Adipose tissue (tissue), 3 donors: ENCODE measurements at places on chromosomes 6 and 20. TPM values are rescaled to one million over a fixed set of nuclear protein-coding genes. Genes with fewer than 3 reads are reported as not detected.

The DSE gene
- 20.6 TPM for polyA plus RNA-seq

The MEP1A gene
- 0.09 TPM for polyA plus RNA-seq

The KHDC1L gene
- not detected for polyA plus RNA-seq

The RAET1G gene
- polyA plus RNA-seq = 1.2 TPM

The ADGB gene
- polyA plus RNA-seq = not detected

The OOEP gene
- polyA plus RNA-seq = not detected

The BANF2 gene
- polyA plus RNA-seq = not detected

The CNBD2 gene
- polyA plus RNA-seq = 8.3 TPM

The GSTA1 gene
- 30.0 TPM for polyA plus RNA-seq

The SLC4A11 gene
- 0.29 TPM for polyA plus RNA-seq

The RNF182 gene
- polyA plus RNA-seq = 0.16 TPM

The TULP1 gene
- polyA plus RNA-seq = not detected

The SCRT2 gene
- not detected for polyA plus RNA-seq
